ENCODE measurements at places on chromosomes 1 and 21. TPM values are rescaled to one million over a fixed set of nuclear protein-coding genes. Genes with fewer than 3 reads are reported as not detected.

The HUNK gene
- 8.5 TPM for total RNA-seq

The IGSF9 gene
- 0.20 TPM for total RNA-seq

The FAM131C gene
- 3.6 TPM for total RNA-seq

The SPATA45 gene
- total RNA-seq = not detected

The AGMAT gene
- total RNA-seq = 3.7 TPM

The ADORA3 gene
- 12.0 TPM for total RNA-seq

The GPR37L1 gene
- 59.7 TPM for total RNA-seq

The LRRN2 gene
- 40.4 TPM for total RNA-seq

The FCGR3B gene
- total RNA-seq = 3.3 TPM

The KIF14 gene
- 0.42 TPM for total RNA-seq

The FCER1A gene
- total RNA-seq = not detected

The SPRR2F gene
- not detected for total RNA-seq

The SORT1 gene
- 291 TPM for total RNA-seq

The TCHHL1 gene
- not detected for total RNA-seq

The ABCG1 gene
- total RNA-seq = 48.1 TPM

The FALEC gene
- total RNA-seq = 1.7 TPM

The RRAGC gene
- total RNA-seq = 29.5 TPM
